ENCODE measurements at places on chromosomes 7 and 10.

- peak; percentile 64 for DNase-seq
Observed at GRCh38 chr7:105675934-105676371, 94.7 kb upstream of the EFCAB10 start.

DNA sequence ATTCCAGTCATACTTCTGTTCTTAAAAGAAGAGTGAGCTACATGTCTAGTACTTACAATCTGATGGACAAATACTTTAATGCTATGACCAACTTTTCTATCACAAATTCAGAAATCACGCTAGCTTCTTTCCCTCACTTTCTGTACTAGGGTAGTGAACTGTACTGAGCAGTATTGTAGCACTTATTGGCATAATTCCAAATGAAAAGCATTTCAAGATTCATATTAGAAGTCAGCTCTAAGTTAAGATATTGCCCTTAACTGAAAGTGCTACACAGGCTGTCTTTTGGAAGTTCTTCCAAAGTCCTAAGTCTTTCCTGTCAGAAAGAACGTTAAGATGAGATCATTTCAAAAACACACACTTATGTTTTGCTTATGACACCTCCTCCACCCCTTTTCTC is 13.4 kb downstream of the P4HA1 start:
- DNase-seq: no peak

GRCh38 chr10:61669161-61669725 is 6.5 kb downstream of the CABCOCO1 start:
- DNase-seq: no peak

- no peak for DNase-seq
Observed at GRCh38 chr7:67423065-67423464, 426.4 kb downstream of the TYW1 start.

- no peak for DNase-seq
Observed at GRCh38 chr7:127912901-127913300, 118.3 kb downstream of the LRRC4 start.

GRCh38 chr7:133360201-133360600 is 107.3 kb downstream of the EXOC4 start:
- no peak for DNase-seq

GRCh38 chr10:98196985-98197384 is 62.5 kb downstream of the R3HCC1L start:
- DNase-seq: no peak

GRCh38 chr10:4475827-4476490 is 350.0 kb upstream of the AKR1E2 start:
- no peak for DNase-seq

- peak; percentile 17 for DNase-seq
Observed at GRCh38 chr7:73701357-73701995, 18.0 kb downstream of the STX1A start.

GRCh38 chr7:136526408-136527105 is 341.9 kb upstream of the CHRM2 start:
- no peak for DNase-seq

GRCh38 chr7:43769791-43770465 is 11.4 kb downstream of the BLVRA start:
- DNase-seq: no peak

- DNase-seq: no peak
Observed at GRCh38 chr7:144508702-144509101, 105.2 kb upstream of the NOBOX start.

DNA sequence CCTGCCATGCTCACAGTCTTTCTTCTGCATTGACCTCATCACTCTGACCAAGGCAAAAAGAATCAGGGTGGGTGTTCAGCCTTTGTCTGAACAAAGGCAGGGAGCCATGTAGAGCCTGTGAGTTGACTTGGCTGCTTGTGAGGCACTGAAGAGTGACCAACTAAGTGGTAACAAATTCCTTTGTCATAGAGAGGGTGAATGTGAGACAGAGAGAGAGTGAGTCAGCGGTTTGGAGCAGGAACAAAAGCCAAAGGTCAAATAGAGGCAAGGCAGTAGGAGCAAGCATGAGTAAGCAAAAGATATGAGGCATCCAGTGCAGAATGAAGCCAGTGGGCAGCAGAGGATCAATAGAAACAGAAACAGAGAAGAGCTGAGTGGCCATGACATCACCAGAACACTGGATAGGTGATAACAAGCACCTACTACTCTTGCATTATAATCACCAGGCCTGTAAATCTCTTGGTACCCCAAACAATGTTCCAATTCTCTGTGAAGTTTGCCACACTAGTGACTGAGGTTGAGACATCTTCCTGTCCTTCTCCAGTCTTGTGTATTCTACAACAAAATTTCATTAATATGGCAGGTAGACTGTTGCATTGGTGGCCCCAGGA is 116.2 kb upstream of the LAMB4 start:
- no peak for DNase-seq

DNA sequence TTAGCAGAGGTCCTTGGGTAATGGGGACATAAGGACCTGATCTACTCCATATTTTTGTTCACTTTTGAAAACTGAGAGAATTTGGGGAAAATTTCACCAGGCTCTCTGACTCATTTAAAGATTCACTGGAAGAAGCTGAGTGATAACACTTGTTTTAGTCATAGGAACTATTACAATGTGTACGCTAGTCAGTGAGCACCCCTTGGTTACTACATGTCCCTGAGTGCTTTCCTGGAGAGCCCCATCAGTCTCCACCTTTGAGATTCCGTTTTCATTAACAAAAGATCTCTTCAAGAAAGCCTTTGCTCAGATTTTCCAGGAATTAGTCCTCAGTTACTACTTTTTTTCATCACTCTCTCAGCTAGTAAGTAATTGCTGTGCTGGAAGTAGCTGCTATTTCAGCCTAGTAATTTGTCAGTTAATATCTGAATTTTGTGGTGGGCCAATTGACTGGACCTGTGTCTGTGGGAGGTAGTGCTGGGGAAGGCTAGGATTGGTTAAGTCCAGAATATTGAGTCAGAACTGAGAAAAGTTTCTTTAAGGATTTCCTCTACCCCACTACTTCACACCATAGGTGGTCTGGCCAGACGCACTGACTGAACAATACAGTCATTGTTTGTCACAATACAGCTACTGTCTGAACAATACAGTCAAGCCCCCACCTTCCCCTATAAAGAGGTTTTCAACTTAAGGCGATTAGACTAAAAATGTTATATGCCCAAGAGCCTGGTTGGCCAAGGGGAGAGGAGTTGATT is 235.0 kb downstream of the CCDC7 start:
- DNase-seq: no peak

DNA sequence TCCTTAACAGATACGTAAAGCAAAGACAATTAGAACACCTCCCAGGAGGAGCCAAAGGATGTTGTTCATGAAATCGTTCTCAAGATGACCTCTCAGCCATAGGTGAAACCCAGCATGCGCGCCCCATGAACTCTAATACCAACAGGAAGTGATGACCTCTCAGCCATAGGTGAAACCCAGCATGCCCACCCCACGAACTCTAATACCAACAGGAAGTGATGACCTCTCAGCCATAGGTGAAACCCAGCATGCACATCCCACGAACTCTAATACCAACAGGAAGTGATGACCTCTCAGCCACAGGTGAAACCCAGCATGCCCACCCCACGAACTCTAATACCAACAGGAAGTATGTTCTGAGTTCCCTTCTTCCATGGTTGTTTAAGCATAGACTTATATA is 205.2 kb upstream of the ADARB2 start:
- DNase-seq: no peak

DNA sequence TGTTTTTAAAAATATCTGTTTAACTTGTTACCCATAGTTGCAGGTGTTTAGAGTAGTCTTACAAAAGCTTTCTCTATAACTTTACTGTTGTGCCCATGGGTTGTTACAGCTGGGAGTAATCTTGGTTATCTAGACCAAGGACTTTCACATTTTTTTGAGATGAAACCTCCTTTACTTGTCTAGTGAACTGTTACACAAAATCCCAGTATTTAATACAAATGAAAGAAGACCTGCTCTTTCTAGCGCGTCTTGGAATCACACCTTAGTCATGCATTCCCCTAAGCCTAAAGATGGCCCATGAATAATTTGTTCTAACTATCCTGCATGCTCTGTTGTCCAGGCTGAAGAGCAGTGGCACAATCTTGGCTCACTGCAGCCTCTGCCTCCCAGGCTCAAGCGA is 38.0 kb downstream of the CSGALNACT2 start:
- DNase-seq: no peak

DNA sequence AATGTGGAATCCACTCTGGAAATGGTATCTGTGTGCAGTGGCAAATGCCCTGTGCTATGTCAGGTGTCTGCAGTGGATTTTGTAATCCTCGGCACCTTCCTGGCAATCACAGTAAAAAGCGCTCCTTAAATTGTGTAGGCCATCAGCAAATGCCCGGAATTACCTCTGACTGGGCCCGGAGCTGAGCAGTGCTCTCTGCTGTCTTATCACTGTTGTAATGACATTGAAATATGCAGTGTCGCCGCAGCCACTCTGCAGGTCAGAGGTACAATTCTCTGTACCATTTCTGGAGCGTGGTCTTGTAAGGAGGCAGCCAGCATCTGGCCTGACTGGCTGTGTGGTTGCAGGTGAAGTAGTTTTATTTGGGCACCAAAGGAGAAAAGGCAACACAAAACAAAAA is 416.4 kb upstream of the MKI67 start:
- DNase-seq: no peak

DNA sequence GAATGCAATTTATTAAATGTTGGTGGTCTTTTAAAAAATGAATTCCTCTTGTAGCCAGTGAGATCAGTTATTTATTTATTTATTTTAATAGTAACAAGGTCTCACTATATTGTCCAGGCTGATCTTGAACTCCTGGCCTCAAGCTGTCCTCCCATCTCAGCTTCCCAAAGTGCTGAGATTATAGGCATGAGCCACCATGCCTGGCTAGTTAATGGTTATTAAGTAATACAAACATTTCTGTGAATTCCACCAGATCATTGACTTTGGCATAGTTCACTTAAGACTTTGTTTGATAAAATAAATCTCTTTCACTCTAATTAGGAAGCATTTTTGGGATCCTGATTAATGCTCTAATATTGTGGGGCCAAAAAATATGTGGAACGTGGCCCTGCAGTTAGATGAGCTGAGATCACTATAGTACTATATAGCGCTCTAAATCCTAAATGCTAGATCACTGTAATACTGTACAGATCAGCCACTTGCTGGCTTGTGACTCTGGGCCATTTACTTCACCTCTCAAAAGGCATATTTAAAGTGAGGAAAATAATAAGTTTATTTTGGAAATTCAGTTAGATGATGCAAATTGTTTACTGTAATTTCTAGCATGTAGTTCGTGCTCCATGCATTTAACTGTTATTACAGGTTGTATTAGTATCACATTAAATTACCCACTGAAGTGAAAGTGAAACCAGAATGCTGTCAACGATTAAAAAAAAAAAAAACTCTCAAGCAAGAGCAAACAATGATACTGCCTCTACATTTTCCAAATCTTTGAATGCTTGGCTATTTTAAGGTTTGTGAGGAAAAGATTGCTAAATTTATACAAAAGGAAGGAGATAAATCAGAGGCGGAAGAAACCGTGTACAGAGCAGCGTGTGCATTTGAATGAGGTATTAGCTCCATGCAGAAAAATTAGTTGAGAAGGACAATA is 15.9 kb upstream of the FAS start:
- no peak for DNase-seq

DNA sequence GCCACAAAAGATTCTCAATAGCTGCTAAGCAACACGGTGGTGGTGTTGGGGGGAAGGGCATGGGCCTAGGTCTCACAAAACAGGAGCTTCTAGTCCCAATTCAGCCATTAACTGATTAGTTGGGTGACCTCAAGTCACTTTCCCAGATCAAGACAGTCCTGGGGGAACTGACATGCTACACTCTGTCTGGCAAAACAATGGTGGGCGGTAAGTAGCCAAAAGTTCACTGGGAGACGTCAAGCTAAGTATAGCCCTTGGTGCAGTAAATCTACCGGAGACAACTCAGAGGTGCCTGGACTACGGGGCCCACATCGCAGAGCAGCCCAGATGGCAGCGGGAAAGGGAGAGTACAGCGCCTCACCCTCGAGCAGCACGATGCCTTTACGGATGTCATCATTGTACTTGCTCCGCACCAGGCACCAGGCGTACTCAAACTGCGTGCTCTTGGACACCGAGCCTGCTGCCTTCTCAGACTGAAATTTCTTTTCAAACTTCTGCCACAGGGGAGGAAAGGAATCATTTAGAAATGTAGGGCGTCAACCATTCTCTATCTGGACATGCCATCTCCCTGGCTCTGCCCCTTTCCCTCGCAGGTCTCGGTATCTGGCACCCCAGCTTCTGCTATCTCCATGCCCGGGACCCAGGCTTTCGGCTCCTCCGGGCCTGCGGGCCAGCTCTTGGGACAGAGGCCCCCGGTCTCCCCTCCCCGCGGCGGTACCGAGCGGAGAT is 1.1 kb downstream of the FIS1 start:
- DNase-seq: no peak

DNA sequence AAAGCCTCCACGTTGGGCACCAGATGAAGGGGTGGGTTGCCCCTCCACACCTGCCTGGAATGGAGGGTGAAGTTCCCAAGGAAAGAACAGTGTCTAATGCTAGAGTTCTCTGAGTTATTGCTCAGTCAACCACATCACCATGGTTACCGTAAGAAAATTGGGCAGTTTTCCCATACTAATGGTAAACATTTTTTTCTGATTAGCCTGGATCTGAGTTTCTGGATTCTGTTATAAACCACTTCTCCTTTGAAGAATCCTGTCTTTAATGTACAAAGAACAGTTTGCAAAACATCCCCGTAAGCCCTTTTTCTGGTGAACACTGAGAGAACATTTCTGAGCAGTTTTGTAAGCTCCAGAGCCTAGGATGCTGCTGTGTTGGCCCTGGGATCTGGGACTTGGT is 45.5 kb downstream of the ABCC2 start:
- DNase-seq: no peak

- no peak for DNase-seq
Observed at GRCh38 chr7:114548081-114548980, 133.7 kb downstream of the FOXP2 start.

- no peak for DNase-seq
Observed at GRCh38 chr7:20785157-20786048, 1.3 kb downstream of the SP8 start.

GRCh38 chr10:4765428-4765827 is 60.6 kb upstream of the AKR1E2 start:
- DNase-seq: no peak

GRCh38 chr7:100888988-100889750 is at the start of gene UFSP1:
Gene UFSP1, minus strand, starts transcription at chr7:100889715. Its CDS starts 444 bp downstream, at chr7:100889271.
- no peak for DNase-seq

DNA sequence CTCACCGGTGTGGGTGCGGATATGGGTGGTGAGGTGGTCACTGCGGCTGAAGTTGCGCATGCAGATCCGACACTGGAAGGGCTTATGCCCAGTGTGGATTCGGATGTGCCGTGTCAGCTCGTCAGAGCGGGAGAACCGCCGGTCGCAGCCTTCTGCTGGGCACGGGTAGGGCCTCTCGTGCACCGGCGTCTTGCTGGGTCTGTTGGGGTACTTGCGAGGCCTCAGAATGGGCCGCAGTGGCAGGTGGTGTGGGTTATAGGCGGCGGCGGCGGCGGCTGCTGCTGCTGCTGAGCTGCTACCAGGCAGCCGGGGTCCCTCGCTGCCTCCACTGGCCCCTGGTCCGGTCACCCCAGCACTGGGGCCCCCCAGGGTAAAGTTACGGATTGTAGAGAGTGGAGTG is 2.7 kb downstream of the EGR2 start:
- no peak for DNase-seq

Measured in effector CD4-positive, alpha-beta T cell (primary cell).